Stimulated activated CD8-positive, alpha-beta memory T cell treated with anti-CD3 and anti-CD28 coated beads, Interleukin-4, amount 100 ng/mL, for 24 hours (primary cell): ENCODE measurements at places on chromosomes 4 and X.

DNA sequence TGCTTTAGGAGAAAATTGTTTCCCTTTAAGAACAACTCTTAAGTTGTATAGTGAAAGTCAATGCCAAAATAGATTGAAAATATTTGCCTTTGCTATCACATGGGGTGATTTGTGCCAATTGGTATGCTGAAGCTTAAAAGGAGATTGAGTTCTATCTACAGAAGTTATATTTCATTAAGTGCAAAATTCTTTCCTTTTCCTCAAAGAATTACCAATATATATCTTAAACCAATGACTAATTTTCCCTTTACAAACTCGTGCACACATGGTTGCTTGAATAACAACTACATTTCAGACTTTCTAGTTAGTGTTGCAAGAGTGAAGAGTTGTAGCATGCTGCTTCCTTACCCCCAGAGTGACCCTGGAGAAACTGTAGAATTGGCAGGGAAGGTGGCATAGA, 990.0 kb upstream of the PABPC4L start:
- no peak for DNase-seq

DNA sequence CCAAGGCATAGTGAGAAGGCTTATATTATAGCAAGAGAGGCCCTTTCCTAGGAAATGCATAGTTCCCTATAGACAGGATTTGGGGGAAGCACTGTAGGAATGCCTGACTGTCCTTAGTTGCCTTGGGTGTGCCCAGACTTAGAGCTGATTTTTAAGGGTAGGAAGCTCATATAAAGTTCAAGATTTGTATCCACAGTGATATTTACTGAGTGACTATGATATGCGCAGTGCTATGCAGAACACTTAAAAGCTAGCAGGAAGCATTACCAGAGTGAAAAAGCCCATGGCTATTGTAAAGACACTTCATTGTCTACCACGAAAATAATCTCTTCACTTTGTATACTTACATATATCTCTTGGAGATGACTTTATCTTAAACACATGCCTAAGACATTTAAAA, 50.1 kb upstream of the IL13RA1 start:
- no peak for DNase-seq

- DNase-seq = no peak
Measured at GRCh38 chr4:180189666-180190065, 2053.5 kb upstream of the TENM3 start.

- DNase-seq = no peak
Measured at GRCh38 chrX:143536176-143536575, 18.9 kb upstream of the SPANXN3 start.

- no peak for DNase-seq
Measured at GRCh38 chr4:69078852-69079251, 17.4 kb upstream of the UGT2B7 start.

- no peak for DNase-seq
Measured at GRCh38 chr4:43362875-43363636, 470.5 kb downstream of the GRXCR1 start.

DNA sequence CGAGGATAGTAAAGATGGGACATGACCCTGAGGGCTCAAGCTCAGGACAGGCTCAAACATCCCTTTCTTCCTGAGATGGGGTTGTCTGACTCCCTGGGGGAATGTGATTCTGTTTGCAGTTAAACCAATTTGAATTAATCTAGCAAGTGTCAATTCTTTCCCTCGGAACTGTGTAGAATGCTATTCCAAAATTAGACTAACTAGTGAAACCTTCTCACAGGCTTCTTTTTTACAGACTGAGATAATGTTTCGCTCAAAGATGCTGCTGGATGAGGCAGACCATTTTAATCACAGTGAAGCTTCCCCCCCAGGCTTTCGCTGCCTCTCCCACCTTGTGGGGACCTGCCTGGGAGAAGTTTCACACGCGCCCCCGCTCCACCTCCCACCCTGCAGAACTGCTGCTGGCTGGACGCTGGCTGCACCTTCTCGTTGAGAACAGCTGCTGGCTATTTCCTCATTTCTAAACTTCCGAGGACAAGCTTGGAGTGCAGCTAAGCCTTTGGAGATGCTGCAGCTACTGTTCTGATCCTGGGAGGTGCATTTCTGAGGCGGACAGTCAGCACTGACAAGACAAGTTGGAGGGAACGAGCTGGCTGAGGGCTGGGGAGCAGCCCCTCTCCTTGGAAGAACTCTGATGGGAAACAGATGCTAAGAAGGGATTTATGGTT, 297.8 kb downstream of the RAPGEF2 start:
- no peak for DNase-seq

- DNase-seq = peak; percentile 54
Measured at GRCh38 chrX:100636321-100636991, at the start of gene TSPAN6. TSPAN6 (minus strand) TSS chrX:100636806; CDS start chrX:100636694, 112 bp downstream.

DNA sequence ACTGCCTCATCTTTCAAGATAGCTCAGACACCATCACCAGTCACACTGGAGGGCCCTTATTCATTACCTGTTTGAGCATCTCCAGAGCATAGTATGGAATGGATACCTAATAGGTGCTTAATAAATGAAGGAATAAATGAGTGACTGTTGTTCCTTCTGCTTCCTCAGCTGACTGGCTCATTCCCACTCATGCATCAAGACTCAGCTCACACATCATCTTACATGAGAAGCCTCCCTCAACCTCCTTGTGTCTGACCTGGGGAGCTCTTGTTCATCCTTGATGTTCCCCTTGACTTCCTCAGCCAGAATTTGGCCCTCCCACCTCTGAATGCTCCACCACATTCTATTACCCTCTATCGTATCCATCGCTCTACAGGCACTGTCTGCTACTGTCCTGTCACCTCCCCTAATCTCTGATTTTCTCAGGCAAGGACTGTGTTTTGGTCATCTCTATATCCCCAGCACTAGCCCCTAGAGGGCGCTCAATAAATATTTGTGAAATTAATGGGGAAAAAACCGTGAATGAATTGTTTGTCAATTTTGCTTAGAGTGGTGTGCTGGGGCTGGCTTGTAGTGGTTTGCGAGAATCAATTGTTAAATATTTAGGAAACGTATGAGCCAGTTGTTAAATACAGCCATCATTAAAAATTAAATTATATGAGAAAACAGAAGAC, 88.3 kb downstream of the NHSL2 start:
- DNase-seq = peak; percentile 18

- peak; percentile 16 for DNase-seq
Measured at GRCh38 chrX:72620550-72621145, 48.0 kb upstream of the HDAC8 start.

DNA sequence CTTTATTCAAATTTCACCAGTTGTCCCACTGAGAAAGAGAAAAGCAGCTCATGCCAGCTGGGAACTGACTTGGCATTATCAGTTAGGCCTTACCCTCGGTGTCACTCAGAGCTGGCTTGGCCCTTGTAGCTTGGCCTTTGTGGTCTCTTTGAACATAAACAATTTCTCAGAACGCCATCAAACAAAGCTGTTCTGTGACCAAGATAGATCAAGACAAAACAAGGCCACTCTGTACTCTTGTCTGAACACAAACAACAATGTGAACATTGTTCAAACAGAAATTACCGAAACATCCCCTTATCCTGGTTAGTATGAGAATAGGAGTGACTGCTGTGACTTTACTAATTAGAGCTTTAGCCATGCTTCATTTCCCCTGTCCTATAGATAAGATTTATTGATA, 57.2 kb downstream of the DIPK2B start:
- DNase-seq = no peak

- DNase-seq = no peak
Measured at GRCh38 chr4:88189881-88190585, 31.6 kb upstream of the ABCG2 start.

DNA sequence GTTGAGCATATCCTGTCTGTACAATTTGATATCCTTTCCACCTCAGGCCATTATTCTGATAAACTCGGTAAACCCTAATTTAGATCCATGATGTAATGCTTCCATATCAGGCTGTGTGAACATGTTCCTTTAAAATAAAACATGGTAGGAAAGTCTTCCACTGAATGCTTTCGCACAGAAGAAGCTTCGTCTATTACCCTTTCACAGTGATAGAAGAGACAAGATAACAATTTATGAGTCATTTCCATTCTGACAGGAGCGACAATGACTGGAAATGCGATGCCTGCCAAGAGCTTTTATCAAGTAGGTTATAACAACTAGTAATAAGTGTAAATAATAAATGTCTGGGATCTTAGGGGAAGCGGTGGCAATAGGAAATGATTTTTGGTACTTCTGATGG, 98.8 kb downstream of the TTC29 start:
- DNase-seq = no peak

- DNase-seq = no peak
Measured at GRCh38 chr4:137923494-137923893, 318.7 kb downstream of the SLC7A11 start.

- no peak for DNase-seq
Measured at GRCh38 chrX:95911062-95911461, 773.6 kb upstream of the DIAPH2 start.

DNA sequence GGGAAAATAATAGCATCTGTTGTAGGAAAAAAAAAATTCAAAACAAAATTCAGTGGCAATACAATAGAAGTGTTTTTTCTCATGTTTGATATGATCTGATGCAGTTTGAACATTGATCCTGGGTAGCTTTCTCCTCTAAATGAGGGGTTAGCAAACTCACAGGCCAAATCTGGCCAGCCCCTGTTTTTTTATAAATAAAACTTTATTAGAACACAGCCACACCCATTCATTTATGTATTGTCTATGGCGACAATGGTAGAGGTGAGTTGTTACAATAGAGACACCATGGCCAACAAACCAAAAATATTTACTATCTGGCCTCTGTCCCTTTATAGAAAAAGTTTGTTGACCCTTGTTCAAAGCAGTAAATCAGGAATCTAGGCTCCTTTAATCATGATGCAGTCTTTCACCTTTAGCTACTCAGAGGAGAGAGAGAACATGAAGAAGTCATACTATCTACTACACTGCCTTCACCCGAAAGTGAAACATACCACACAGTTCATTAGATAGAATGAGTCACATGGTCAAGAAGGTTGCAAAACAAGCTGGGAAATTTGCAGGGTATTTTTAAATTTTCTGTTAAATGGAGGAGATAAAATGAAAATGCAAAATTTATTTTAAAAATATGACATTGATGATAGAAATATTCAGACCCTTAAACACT, 186.6 kb upstream of the MAOA start:
- no peak for DNase-seq

DNA sequence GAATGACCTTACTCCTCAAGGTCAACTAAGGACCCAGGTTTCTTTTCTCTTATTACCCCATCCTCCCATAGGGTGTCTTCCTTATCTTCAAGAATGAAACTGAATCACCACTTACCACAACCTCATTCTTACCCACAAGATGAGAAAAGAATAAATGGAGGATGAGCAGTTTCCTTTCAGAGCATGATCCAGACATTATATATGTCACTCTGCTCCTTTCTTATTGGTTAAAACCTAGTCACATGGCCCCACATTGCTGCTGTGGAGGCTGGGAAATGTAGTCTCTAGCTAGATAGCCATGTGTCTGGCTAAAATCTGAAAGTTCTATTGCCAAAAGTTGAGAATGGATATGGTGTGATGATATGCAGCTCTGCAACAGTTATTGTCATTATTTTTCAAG, 62.4 kb upstream of the RAI2 start:
- no peak for DNase-seq

GRCh38 chr4:186068581-186069348, at the start of gene TLR3:
TLR3 (plus strand) TSS chr4:186069156; CDS start chr4:186076620, 7,464 bp downstream.
- DNase-seq = no peak

GRCh38 chr4:182350041-182350440, 106.8 kb downstream of the TENM3 start:
- no peak for DNase-seq

DNA sequence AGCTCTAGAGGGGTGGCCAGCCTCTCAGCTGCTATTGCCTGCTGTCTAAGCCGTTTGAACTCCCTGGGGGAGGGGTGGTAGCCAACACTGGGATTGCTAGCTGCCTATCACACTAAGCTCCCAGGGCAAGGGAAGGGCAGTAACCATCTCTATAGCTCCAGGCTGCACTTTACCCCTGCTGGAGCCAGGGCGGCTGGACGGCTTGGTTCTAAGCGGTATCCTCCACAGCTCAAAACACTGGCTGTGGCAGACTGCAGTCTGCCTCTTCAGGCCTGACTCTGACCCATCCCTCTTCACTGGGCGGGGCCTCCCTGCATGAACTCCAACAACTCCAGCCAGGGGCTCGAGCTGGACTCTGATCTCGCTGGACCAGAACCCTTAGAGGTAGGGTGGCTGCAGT, 55.3 kb upstream of the GNRHR start:
- DNase-seq = no peak

DNA sequence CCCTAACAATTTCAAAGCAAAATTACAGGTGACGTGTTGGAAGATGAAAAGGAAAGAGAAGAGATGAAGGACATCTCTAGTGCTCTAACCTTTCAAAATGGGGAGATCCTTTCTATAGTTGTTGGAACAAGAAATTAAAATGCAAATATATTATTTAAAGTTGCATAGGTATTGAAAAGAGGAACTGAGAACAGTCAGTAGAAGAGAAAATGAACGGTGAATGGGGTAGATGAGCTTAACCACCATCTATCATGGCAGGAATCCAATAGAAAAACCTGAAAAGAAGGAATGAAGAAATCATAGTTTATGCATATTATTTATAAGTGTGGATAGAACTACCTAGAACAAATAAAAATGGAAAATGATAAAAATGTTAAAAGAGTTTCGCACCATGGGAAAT, 42.0 kb downstream of the ANXA5 start:
- DNase-seq = no peak

- no peak for DNase-seq
Measured at GRCh38 chrX:52271206-52271605, 86.5 kb downstream of the MAGED4 start.

DNA sequence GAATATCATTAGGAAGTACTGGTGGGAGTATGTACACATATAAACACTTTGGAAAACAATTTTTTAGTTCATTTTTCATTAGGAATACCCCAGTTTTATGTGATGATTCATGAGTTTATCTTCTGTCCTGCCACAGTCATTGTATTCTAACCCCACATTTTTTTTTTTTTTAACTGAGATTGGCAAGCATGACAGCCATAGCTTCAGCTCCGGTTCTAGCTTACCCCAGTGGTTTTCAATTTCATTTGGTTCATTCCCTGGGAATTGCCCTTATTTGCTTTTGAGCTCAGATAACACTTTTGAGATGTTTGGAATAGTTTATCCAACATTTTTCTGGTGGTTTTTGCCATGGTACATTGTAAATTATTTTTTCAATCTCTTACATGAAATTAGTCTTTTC, 21.0 kb upstream of the FMR1 start:
- no peak for DNase-seq
